ENCODE measurements at places on chromosomes 16 and 17.

GRCh38 chr16:13835935-13836730, 83.8 kb upstream of the ERCC4 start:
- DNase-seq: no peak

GRCh38 chr16:62657116-62657515, 620.9 kb upstream of the CDH8 start:
- DNase-seq: no peak

DNA sequence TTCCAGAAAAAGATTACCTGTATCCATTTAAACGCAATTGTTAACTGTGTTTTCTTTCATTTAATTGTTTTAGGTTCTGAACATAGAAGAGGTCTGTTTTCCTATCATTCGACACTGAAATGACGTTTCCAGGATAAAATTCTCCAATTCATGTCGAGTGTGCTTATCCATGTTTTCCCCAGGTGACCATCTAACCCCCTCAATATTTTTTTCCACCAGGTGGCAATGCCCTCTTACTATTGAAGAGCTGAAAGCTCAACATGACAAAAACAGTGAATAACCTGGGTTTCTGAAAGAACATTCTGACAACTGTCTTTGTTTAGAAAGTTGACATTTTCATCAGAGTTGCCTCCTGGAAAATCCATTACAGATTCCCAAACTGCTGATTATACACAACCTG, 948.7 kb downstream of the KCNJ2 start:
- DNase-seq: no peak

DNA sequence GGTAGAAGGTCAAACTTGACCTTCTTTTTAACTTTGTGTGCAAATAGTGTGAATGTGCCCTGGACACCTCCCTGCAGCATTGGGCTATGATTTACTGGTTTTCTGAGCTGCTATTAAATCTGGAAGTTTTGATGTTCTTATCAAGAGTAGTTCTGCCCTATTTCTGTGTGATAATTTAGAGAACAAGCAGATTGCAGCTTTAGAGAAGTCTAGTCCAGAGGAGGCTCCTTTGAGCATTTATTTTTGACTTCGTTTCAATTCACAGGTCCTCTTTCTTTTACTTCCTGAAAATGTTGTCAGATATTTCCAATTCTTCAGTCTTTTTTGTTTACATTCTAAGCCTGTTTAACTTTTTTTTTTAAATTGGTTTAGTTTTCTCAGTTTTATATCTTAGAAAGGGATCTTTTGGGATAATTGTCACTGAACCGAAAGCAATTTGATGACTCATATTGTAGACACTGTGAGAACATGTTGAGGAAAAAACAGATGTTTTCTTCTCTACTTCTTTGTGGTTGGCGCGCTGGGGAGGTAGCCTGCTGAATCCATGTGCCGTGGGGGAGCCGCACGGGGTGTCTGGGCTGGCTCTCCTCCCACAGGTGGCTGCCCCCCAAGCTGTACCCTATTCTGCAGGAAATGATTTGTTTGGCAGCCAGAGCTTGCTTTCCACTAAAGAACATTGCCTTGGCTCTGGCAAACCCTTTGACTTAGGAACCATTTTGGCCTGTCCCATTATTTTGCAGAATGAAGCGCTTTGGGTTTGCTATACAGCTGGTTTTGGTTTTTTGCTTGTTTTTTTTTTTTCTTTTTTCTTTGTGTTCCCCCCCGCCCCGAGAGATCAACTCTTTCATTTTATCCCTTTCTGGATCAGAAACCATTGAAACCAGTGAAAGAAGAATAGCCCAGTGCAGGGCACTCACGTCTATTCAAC, 53.4 kb downstream of the MFSD11 start:
- peak; percentile 2 for DNase-seq

- DNase-seq: no peak
These were observed 15.1 kb upstream of the MAP2K3 start for GRCh38 chr17:21269394-21269793.

DNA sequence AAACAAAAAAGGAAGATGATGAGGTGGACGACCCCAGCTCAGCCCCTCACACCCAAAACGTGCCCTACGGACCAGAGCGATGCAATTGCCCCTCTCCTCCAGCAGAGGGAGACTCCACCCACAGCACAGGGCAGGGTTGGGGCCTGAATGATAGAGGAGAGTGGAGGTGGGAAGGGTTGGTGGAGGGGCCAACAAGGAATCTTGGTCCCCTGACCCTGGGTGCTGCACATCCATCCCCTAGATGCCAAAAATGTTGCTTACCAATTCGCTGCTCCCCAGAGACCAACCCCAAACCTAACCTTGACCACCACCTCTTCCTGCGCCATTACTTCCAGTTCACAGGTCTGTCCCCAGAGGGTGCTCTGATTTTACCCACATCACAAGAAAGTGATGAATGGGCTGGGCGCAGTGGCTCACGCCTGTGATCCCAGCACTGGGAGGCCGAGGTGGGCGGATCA, 12.9 kb downstream of the P2RX5 start:
- DNase-seq: peak; percentile 25

DNA sequence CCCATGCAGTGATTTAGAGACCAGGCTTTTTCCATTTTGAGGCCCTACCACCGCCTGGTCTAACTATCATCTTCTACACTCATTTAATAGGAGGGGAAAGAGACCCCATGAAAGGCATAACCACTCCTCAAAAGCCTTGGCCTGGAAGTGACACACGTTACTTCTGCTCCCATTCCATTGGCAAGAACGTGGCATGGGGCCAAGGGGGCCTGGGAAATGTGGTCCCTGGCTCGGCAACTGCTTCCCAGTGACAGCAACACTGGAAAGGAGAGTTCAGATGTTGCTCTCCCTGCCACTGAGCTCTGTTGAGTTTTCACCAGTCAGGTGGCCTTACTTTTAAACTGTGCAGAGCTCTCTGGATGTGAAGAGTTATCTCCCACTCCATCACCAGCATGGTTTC, 45.2 kb upstream of the MAP3K14 start:
- no peak for DNase-seq

- DNase-seq: no peak
These were observed 44.0 kb downstream of the ZNF276 start for GRCh38 chr16:89765292-89765830.

DNA sequence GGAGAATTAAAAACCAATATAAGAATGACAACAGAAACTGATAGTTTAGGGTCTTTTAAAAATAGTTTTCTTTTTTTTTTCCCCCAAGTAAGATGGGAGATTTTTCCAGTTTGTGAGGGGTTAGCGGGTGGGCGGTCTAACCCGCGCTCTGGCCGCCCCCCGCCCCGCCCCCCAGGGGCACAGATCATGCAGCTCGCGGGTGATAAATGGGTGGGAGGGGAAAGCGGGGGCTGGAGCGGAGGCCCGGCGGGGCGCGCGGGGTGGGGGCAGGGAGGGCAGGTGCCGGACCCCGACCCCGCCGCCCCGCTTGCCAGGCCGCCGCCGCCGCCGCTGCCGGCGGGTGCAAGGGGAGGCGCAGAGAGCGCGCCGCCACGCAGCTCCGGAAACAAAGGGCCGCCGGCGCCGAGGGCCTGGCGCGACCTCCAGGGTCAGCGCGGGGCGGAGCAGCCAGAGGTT, 60.1 kb upstream of the GSE1 start:
- DNase-seq: no peak

DNA sequence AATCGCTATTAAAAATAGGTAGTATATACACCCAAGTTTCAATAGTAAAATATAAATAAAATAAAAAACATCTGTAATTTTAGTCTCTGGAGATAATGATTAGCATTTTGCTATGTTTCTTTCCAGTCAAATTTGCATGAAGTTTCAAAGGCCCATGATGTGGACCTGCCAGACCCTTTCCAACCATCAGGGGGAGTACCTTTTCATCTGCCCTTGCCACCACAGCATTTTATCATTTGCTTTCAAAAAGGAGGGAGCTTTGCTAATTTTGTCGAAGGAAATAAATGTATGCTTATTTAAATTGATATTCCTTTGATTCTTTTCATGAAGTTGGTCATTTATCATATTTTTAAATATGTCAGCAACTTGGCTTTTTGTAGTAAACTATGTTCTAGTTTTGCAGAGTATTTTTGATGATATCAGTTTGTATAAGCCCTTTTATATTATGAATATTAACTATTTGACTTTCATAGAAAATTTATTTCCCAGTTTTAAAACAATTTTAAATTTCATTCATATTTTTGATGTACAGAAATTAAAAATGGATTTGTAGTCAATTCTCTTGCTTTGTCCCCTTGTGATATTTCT, 115.2 kb upstream of the NETO2 start:
- no peak for DNase-seq

Data from stimulated activated naive CD4-positive, alpha-beta T cell treated with Interleukin-2 at 50 U/mL for 16 hours (primary cell).